ENCODE measurements at places on chromosomes 5 and 9.

- peak; percentile 58 for DNase-seq
Observed at GRCh38 chr5:161546470-161547301, at the start of gene GABRB2. Gene GABRB2 (minus strand): TSS chr5:161546725. CDS start chr5:161546643, 82 bp downstream.

DNA sequence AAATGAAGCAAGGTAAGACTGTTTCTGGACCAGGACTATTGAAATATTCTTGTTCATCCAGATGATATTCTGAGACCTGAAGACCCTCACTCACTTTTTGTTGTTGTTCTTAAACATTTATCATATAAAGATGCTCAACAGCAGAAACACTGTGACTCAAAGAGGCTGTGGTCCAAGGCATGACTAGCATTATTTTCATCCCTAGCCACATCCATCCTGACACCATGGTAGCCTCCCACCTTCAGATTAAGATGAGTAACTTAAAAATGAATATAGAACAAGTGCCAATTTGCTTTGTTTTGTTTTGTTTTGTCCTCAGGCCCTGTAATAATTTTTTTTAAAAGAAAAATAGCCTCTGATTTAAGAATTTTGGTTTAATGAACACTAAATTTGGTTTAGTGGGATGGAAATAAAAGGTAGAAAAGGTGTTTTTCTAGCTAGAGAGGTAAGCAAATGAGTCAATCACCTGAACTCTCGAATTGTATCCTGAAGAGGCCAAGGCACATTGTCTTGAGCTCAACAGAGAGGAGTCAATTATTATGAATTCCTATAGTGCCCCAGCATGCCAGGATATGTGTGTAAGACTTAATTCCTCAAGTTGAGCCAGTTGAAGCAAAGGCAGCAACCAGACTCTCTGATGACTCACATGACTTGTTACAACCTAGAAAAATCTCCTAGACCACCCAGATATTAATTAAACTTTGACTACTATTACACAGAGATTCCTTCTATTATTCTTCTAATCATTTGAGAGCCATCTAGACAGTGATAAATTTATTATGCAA is 380.1 kb upstream of the TUSC1 start:
- DNase-seq: no peak

- no peak for DNase-seq
Observed at GRCh38 chr5:90944116-90944515, 385.5 kb downstream of the ADGRV1 start.

DNA sequence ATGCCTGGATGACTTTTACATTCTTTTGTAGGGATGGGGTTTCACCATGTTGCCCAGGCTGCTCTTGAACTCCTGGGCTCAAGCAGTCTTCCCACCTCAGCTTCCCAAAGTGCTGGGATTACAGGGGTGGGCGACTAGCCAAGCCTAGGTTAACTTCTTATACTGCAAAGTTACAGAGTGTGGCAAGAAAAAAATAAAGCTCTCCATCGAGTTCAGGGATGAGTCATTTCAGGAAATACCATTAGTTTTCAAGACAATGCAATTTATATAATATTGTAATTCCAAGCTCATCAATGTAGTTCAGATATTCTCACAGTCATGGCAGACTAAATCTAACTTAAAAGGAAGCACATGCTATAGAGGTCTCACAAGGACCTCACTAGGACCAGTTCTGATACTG is 11.5 kb upstream of the ABO start:
- DNase-seq: no peak

DNA sequence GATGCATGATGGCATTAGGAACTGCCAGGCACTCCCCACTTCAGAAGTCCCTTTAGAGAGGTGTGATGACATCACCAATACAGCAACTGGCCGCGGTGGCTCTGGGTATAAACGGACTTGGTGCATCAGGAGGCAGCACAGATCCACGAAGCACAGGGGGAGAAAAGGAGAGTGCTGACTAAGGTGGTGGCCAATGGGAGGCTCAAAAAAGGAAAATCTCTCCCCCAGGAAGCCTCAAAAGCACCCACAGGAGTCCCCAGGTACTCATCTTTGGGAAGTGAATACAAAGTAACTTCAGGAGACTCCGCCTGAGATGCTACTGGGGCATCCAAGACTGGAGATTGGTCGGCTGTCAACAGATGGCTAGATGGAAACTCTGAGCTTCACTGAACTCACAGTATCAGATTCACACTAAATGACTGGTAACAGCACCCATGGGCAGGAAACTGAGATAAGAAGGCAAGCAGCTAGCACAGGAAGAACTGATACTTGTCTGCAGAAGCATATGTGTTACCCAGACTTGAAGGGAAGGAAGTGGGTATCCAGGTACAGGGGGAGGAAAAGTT is 7.6 kb downstream of the TTC39B start:
- DNase-seq: no peak

- DNase-seq: no peak
Observed at GRCh38 chr9:113482991-113483675, 19.6 kb downstream of the RGS3 start.

DNA sequence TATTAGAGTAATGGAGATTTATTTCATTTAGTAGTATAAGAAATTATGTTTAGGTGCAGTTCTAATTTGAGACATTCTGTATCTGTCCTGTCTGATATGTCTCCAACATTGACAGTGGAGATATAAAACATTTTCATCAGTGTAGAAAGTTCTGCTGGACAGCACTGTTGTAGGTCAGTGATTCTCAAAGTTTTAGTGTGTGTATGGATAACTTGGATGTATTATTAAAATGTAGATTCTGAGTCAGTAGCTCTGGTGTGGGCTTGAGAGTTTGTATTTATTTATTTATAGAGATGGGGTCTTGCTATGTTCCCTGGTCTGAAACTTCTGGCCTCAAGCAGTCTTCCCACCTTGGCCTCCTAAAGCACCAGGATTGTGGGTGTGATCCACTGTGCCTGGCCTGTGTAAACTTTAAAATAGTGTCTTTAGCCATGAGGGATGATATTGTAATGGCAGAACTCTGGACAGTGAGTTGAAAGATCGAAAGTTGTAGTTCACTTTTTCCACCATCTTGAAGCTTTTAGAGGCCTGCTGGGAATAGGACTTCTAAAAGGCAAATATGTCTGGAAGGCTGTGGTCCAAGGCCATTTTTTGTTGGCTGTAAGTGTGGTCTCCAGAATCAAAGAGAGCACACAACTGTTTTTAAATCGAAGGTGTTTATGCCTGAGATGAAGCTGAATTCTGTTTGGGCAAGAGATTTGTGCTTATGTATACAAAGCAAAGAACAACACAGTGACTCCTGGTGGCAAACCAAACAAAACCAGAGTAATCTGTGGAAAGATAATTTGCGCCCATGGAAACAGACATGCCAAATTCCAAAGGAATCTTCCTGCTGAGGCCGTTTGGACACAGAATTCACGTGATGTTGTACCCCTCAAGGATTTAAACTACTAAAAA is 12.4 kb downstream of the UBAP1 start:
- DNase-seq: no peak
